ENCODE measurements at places on chromosomes 5 and 9.

DNA sequence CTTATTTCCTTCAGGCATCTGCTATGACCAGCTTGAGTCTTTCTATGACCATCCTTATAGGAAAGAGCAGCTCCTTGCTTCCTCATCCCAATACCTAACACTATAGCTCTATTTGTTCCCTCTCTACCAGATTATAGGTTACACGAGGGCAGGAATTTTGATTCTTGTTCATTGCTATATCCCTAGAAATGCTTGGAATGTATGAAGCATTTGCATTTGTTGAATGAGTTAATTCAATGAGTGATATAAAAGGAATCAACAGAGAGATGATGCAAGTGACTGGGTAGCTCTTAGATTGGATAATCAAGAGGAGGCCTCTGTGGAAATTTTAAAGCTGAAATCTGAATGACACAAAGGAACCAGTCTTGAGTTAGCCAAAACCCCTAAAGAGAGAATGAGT, 13.9 kb downstream of the ZCCHC9 start:
- DNase-seq, result no peak

DNA sequence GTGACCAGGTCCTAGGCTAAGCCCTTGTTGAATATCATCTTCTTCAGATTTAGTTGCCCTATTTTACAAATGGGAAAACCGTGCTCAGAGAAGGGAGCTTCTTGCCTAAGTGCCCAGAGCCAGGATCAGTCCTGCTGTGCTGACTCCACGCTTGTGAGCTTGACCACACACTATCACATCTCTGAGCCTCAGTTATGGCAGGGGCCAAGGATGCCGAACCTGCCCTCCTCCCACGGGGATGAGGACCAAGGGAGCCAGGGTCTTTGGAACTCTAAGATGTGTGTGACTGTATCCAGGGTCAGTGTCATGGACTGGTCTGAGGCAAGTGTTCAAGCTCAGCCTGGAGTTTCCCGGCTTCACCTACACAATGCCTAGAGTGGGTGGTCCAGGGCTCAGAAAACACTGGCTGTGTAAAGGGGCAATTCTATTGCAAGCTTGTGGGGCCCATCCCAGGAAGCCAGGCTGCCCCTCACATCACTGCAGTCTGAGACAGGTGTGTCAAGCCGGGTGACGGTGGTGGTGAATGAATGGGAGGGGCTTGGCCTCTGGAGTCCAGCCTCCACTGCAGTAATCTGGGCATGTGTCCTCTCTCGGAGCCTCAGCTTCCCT, 235.7 kb downstream of the PBX3 start:
- DNase-seq, result no peak

DNA sequence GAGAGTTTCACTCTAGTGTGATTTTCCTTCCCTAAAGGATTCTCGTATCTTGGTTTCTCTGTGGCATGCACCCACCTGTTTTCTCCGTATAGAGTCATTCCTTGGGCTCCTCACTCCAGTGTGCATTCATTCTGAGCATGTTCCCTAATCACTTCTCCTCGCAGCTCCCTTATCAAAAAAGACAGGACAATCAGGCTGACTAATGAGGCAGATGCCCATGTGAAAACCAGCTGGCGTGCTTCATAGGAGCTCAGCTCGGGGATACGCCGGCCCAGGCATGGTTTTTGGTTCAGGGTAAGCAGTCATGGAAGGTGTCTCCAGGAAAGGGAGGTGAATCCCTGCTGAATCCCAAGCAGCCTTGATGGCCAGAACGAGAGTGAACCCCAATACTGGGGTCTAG, 41.2 kb upstream of the INSYN2B start:
- no peak for DNase-seq

DNA sequence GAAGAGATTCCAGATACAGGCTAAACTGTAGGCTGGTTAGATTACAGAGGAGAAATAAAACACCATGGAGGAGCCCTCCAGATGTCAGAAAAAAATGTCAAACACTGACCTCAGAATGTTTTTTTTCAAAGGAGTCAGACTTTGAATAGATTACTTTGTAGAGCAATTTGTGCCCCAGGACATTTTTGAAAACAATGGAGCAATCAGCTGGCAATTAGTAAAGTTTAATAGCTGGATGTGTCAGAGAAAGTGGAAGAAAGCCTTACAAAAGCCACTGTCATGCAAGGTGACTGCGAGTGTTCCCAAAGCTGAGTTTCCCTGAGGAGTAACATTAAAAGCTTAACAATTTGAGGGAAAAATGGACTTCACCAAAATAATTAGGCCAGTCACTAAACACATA, 417.8 kb upstream of the CTNND2 start:
- no peak for DNase-seq

- DNase-seq, result no peak
These were observed 52.6 kb upstream of the TCERG1 start for GRCh38 chr5:146394486-146394885.

- no peak for DNase-seq
These were observed 28.4 kb downstream of the NEURL1B start for GRCh38 chr5:172669386-172670004.

DNA sequence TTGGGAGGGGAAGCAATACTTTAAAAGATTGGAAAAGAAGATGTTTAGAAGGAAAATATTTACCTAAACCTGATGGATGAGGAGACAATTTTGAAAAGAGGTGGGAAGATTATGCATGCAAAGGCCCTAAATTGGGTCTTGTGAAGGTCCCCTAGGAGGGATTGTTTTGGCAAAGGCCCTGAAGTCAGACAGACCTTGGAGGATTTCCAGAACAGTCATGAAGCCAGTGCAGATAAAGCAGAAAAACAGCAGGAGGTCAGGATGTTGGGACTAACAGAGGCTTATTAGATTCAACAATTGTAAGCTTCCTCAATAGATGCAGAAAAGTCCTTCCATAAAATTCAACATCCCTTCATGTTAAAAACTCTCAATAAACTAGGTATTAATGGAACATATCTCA, 361.0 kb upstream of the CDH6 start:
- no peak for DNase-seq

Data from activated T-helper 1 cell treated with anti-CD3 and anti-CD28 coated beads, Interleukin-2, amount 50 U/mL, for 16 hours (primary cell).